ENCODE measurements at places on chromosomes 6 and 20.

DNA sequence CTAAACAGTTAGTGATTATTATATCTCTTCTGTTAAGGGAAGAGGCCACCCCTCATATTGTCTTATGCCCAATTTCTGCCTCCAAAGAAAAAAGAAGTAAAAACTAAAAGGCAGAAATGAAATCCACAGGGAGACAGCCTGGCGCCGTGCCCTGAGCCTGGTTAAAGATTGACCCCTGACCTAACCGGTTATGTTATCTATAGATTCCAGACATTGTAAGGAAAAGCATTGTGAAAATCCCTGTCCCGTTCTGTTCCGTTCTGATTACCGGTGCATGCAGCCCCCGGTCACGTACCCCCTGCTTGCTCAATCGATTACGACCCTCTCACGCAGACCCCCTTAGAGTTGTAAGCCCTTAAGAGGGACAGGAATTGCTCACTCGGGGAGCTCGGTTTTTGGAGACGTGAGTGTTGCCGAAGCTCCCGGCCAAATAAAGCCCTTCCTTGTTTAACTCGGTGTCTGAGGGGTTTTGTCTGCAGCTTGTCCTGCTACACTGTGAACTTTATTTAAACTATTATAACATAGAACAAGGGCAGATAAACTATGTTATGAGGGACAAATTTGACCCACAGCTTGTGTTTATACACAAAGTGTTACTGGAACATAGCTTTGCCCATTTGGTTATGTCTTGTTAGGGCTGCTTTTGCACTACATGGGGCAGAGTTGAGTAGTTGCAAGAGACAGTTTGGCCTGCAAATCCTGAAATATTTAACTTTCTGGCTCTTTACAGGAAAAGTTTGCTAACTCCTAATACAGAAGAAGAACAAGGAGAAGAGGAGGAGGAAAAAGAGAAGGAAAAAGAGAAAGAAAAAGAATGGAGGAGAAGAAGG lies 49.6 kb downstream of the CD24 start:
- DNase-seq, result no peak

DNA sequence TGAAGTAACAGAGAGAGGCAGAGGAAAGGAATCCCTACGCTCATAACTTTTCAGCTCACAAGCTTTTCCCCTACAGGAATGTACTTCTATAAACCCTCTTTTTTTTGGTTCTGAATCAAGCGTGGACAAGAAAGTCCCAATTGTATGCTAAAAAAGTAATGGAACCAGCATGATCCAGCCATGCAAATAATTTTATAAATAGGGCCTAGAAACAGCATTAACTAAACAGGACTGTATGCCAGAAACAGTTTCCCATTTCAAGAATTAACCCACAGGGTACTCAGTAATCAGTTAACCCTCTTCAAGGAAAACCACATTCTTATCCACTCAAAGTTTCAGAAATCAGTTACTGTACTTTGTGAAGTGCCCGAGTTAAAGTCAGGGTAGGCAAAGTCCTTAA lies 87.0 kb upstream of the HMGCLL1 start:
- DNase-seq, result no peak

- DNase-seq, result no peak
Measured at GRCh38 chr20:40265825-40266533, 423.1 kb downstream of the MAFB start.

DNA sequence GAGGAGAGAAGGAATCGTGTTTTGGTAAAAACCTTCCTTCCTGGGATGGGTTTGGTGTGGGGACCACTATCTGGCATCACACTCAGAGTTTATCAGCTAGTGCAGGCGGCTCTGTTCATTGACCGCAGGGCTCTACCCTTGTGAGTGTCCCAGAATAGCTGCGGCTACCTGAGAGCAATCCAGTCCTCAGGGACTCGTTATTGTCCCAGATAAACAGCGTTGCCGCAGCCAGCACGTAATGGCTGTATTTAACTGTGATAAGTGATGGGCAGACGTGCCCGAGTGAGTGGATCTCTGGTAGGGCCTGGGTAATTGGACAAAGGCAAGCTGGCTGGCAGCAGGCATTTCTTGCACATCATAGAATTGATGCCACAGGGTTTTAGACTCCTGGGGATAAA lies 163.3 kb downstream of the SOBP start:
- no peak for DNase-seq

- no peak for DNase-seq
Measured at GRCh38 chr6:157649311-157650260, 173.5 kb upstream of the SNX9 start.

GRCh38 chr6:119308991-119309657 lies 40.4 kb downstream of the MAN1A1 start:
- DNase-seq, result no peak

- no peak for DNase-seq
Measured at GRCh38 chr6:123402052-123402451, 234.7 kb downstream of the TRDN start.

- DNase-seq, result no peak
Measured at GRCh38 chr6:33661106-33661838, 40.1 kb downstream of the ITPR3 start.

DNA sequence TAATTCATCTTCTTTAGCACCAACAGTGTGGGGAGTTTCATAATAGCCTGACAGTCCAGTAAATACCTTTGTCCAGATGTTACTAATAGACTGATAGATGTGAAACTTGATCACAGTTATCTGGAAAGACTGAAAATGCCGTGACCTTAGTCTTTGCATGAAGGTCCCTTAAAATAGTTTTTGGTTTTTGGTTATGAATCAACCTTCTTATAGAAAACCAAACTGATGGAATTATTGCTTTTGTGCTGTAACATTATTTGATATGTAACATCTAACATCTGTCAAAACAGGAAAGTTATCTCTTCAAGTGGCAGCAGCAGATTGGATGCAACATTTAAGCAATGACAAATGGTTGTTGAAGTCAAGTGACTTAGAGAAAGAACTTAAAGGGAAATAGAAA lies 190.4 kb downstream of the DOK5 start:
- DNase-seq, result no peak

- no peak for DNase-seq
Measured at GRCh38 chr20:5910186-5910585, 40.1 kb downstream of the TRMT6 start.

GRCh38 chr6:10542213-10542612 lies 21.1 kb downstream of the GCNT2 start:
- DNase-seq, result no peak

DNA sequence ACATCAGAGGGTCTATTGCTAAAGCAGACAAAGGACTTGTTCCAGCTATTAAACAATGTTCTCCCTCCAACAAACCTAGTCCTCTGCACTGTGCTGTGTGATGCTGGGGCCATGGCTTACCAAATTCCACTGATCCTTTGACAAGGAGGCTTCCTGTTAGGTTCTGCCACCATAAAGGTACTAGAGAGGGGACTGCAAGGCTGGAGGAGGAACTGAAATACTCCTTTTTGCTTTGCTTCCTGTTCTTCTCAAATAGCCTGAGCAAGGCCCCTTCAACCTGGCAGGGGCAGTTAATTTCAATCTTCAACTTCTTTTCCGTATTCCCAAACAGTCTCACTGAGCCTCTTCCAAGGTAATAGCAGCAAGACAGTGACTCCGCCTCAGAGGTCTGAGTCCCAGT lies 286.4 kb upstream of the IRAK1BP1 start:
- no peak for DNase-seq
